ENCODE measurements at places on chromosomes 7 and 10.

DNA sequence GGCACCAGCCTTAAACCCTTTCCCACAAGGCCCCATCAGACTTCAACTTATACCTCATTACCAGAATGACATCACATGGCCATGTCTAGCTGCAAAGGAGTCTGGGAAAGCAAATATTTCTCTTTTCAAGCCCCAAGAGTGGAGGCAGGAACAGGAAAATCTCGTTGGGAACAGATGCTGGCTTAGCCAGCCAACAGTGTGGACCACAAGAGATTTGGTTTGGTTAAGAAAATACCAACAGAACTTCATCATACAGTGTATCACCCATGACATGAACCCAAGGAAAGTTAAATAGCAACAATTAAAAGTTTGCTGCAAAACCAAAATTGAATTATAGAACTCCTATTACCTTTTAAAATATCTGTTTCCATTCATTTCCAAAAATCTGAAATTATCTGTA, 2.2 kb upstream of the MET start:
- no peak for DNase-seq

DNA sequence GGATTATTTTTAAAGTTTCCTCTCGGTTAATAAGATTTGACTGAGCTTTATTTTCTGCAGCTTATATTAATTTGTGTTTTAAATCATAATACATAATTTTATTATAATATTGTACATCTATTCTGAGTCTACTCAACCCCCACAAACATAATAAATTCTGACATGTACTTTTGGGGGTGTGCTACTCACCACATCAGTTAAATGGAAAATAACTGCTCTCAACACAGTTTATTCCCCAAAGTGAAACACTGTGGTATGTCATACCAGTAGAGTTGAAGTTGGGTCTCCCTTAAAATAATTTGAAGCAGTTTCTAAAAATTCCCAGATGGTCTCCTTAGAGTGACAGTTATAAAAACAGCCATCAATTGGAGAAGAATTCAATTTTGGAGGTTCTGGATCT, 463.2 kb downstream of the PHTF2 start:
- no peak for DNase-seq

DNA sequence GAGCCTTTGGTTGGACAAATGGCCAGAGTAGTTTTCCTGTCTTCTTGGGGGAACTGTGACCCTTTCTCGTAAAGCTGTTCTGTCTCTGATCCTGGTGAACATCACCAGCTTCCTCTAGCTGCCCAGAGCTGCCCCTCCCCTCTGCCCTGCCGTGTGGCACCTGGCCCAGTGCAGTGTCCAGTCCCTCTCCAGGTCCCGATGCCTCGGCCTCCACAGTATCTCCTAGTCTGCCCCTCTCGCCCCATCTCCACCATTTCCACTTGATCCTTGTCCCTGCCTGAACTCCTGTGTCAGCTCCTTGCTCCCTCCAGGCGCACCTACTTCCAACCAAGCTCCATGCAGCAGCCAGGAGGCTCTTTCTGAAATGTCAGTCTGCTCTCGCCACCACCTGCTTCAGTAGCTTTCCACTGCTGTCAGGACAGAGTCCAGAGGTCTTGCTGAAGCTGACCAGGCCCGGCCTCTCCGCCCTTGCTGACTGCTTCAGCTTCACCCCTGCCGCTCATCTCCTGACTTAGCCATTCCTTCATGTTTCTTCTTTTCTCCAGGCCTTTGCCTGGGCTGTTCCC, 133.6 kb downstream of the GRK5 start:
- no peak for DNase-seq

GRCh38 chr10:48692748-48693147, 8.1 kb downstream of the WDFY4 start:
- DNase-seq: no peak

DNA sequence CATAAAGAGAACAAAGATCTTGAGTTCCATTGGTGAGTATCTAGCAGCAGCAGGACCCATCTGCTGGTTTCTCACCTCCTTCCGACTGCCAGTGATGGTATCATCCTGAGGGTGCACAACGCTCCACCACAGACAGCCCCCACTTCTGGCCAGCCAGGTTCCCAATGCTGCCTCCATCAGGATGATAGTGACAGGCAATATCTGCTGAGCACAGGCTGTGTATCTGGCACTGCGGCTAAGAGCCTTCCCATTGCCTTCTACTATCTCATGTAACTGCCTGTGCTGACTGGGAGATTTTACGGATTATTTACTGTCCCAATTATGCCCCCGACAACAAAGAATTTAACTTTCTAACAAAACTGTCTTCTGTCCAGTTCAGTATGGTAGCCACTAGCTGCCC, 352.4 kb upstream of the AOAH start:
- no peak for DNase-seq

- DNase-seq: no peak
These were observed 163.3 kb downstream of the MAD1L1 start for GRCh38 chr7:2069472-2069860.

DNA sequence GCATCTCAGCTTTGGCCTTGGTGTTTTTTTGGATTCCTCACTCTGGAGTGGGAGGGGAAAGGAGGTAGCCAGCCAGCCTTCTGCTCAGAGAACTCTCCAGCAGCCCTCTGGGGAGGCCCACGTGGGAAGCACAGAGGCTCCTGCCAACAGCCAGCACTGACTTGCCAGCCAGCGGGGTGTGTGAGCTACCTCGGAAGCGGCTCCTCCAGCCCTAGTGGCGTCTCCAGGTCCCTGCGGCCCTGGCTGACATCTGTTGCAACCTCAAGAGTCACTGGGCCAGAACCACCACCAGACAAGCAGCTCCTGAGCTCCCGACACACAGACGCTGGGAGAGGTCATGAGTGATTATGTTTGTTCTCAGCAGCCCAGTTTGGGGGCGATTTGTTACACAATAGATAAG, 180.2 kb upstream of the FZD8 start:
- no peak for DNase-seq

DNA sequence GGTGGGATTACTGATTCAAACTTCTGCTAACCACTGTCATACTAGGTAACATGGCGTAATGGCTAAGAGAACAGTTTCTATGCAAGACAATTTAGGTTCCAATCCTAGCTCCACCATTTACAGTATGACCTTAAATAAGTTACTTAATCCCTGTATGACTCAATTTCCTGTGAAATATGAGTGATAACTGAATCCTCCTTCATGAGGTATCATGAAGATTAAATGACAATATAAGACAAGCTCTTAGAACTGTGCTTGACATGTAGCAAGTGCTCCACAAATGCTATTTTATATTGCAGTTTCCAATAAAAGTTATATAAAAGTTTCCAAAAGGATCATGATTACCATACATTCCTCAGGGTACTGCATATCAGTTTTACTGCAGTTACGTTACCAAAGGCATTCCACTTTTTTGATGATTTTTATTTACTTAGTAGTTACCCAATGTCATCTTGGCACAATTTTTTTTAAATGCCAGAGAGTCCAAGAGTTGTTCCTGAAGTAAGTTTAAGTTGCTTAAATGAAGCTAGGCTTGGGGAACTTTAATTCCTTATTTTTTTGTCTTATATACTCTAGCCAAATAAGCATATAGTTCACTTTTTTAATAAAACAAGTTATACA, 7.1 kb downstream of the DOCK4 start:
- no peak for DNase-seq

- DNase-seq: no peak
These were observed 89.1 kb downstream of the TNS3 start for GRCh38 chr7:47492716-47493325.

GRCh38 chr10:70595566-70596016, 7.0 kb downstream of the PRF1 start:
- no peak for DNase-seq

DNA sequence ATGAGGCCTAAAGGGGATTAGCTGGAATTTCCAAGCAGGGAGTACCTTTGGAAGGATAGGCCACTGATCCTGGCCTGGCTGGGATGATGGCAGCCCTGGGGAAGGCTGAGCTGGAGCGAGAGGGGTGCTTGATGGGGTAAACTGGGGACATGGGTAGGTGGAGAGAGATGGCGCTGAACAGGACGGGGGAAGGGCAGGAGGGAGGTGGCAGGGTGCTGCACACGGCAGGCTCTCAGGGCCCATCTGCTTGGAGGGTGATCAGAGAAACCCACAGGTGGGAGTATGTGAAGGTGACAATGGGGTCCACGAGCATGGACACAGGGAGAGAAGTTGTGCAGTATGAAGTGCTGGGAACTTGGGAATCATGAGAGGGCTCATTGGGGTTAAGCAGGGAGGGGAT, 10.3 kb downstream of the MAT1A start:
- DNase-seq: no peak

DNA sequence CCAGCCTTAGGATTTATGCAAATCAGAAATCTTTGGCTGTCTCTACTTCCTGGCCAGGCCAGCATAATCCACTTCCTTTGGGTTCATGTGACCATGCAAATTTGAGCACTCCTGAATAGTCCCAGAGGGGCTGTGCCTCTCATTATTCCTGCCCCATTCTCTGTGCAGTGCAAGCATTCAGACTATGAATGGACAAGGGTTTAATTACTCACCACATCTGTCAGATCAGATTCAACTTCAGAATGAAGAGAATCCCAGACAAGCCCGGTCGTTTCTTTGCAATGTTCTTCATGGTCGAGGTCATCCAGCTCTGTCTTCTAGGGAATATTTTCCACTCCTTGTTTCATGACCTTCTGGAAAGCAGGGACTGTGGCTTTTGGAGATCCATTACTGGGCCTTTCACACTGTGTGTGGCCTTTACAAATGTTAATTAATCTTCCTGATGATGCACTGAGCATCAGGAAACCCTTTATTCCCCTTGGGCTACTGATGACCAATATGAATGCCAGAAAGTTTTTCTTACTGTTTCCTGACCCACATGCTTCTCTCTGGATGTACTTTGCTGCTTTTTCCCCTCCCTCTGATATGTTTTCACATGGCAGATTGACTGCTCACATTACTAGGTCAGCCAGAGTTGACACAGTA, 217.6 kb upstream of the TCF7L2 start:
- no peak for DNase-seq

GRCh38 chr10:1358860-1359625, 302.9 kb downstream of the WDR37 start:
- DNase-seq: no peak

DNA sequence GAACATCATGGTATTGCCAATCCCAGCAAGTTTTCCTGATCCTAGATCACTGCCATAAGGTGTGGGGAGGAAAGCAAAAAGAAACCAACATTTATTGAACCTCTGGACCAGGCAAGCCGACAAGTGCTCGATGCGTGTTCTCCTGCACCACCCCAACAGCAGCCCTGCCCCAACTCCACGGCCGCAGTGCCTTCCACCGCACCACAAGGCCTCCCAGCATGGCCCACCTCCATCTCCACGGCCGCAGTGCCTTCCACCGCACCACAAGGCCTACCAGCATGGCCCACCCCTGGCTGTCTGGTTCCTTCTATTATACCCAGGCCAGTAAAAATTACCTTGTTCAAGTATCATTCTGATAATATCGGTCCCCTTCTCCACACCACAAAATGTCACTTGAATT, 8.7 kb downstream of the HIPK2 start:
- DNase-seq: no peak

GRCh38 chr10:94146746-94147145, 153.0 kb downstream of the PLCE1 start:
- DNase-seq: no peak

GRCh38 chr10:30734901-30735300, 105.3 kb upstream of the LYZL2 start:
- DNase-seq: no peak

- no peak for DNase-seq
These were observed 410.4 kb downstream of the INHBA start for GRCh38 chr7:41292487-41292886.

DNA sequence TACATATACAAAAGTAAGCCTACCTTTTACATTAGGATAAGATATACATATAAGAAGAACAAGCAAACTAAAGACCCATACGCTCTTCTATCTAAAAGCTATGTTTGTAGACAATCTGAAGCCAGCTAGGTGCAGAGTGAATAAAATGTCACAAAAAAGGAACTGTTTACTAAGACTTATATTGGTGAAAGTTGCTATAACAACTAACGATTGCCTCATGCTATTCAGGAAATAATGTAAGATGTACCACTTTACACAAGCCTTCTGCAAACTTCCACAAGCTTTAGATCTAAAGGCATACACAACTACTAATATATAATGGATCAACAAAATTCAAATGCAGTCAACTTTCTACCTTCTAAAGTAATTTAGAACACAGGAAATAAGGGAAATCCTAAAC, 175.1 kb downstream of the SRPK2 start:
- DNase-seq: no peak

DNA sequence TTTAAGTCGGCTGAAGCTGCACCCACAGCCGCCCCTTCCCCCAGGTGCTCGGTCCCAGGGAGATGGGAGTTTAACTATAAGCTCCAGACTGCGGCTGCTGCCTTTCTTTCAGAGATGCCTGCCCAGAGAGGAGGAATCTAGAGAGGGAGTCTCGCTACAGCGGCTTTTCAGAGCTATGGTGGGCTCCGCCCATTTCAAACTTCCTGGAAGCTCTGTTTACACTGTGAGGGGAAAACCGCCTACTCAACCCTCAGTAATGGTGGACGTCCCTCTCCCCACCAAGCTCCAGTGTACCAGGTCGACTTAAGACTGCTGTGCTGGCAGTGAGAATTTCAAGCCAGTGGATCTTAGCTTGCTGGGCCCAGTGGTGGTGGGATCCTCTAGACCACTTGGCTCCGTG, 135.4 kb downstream of the CXCL12 start:
- DNase-seq: no peak
